Hypothalamus (tissue), 51 donors: ENCODE measurements at places on chromosomes 2 and 18.

DNA sequence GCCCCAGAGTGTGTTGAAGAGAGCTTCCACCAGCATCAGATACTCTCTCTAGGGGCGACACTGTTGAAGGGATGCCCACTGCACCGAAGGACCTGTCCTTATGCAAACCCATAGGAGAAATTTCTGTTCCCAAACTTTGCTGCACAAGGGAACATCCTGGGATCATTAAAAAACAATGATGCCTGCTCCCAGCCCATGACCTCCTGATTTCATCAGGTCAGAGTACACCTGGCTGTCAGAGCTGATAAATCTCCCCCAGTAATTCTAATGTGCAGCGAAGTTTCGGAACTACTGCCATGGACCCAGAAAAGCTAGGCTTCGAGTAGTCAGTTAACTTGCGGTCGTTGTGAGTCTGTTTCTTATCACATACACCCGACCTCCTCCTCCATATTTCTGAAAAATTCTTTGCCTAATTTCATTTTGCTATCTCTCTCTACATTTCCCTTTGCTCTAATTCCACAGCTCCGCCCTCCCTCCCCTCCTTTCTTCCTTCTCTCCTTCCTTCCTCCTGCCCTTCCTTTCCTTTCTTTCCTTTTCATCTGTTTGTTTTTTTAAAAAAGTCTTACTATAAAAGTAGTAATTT lies 18.8 kb downstream of the FAM124B start:
- no peak for DNase-seq

DNA sequence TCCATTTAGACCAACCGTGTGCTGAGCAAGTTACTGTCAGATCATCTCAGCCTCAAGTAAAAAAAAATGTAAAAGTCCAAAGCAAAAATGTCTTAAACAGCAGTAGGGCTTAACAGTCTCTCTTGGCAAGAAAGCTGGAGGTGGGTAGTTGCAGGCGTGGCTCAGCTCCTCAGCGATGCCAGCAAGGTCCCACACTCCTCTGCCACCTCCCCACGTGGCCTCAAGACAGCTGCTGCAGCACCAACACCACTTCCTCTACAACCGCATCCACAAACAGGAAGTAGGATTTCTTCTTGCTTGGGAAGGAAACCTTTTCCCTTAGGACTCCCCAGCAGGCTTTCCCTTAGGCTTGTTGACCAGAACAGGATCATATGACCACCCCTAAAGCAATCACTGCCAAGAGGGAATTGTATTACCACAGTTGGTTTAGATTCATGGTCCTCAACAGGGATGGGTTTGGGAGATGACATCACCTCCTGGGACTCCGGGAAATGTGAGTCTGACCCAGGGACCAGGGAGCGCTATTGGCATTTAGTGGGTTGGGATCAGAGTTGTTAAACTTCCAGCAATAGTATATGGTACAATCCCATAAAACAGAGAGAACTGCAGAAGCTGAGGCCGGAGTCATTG lies 97.1 kb downstream of the MAPK4 start:
- DNase-seq, result no peak

DNA sequence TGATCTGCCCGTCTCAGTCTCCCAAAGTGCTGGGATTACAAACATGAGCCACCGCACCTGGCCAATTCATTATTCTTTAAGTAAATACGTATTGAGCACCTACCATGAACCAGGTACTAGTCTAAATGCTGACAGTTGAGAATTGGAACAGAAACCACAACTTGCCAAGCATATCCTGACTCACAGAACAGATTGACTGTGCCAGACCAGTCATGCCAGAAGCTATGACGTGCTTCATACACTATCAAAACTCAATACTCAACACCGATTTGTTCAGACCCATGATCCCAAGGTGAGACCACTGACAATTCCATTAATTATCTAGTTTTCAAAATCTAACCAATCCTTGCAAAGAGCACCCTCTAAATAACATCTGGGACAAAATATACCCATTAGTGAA lies 148.6 kb downstream of the B3GNT2 start:
- no peak for DNase-seq

GRCh38 chr2:227383686-227384085 lies 4.1 kb downstream of the SCYGR1 start:
- DNase-seq, result no peak

DNA sequence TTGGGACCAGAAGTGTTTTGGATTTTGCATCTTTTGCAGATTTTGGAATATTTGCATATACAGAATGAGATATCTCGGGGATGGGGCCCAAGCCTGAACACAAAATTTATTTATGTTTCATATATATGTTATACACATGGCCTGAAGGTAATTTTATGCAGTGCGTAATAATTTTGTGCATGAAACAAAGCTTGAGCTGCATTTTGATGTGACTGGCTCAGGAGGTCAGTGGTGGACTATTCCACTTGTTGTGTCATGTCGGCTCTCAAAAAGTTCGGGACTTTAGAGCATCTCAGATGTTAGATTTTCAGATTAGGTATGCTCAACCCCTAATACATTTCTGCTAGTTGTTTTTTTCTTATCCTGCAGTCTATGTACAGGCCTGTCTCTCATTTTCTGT lies 145.4 kb downstream of the FAM210A start:
- no peak for DNase-seq

GRCh38 chr2:207505728-207506127 lies 24.0 kb upstream of the CREB1 start:
- no peak for DNase-seq

DNA sequence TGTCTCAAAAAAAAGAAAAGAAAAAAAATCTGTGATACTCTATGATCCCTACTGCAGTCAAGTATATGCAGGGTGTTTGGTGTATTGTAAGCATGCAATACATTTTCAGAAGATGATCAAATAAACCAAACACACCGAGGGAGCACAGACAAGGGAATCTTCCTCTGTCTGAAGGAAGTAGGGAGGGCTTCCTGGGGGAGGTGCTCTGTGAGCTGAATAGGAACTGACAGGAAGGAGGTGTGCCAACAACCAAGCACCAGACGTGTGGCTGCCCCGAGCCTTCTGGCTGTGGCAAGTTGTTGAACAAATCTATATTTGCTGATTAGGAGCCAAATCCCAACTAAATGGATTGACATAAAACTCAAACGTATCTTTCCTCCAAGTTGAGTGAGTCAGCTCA lies 14.6 kb downstream of the THNSL2 start:
- no peak for DNase-seq

GRCh38 chr18:58536202-58536516 lies 92.7 kb downstream of the ALPK2 start:
- DNase-seq, result no peak

- DNase-seq, result no peak
These were observed 1.8 kb upstream of the ARID5A start for GRCh38 chr2:96534701-96535181.

DNA sequence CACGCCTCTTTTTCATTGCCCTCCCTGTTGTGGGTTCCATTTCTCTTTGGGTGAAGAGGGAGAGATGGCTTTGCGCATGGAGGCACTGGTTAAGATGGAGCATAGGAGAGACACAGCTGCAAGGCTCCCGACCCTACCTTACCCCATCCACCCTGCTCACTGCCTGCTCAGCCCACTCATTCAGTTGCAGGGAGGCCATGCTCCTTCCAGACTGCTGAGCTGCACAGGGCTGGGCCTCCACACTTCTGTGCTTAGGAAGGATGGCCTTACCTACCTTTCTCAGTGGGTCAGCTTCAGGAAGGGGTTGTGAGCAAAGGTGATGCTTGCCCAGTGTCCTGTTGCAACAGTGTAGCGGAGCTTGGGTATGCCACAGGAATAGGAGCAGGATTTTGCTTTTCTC lies 127.8 kb downstream of the CTIF start:
- DNase-seq, result no peak

DNA sequence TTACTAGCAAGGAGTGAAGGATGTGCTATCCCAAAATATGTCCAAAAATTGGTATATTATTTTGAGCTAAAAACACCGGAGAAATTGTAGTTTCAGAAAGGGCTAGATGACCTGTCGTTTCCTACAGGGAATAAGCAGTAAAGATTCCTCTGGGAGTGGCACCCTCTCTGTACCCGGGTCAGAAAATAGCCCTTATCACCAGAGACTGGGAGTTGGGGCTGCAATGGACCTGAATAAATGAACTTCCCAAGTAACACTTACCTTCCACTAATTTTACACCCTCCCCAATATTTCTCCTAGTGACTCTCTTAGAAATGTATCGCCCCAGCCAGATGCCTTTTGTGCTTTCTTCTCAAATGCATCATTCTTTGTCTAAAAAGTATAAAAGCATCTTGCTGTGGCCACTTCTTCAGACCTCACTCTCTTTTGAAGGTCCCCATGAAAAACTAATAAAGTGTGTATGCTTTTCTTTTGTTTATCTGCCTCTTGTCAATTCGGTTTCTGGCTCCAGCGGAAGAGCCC lies 734 bp upstream of the RMC1 start:
- DNase-seq, result no peak

DNA sequence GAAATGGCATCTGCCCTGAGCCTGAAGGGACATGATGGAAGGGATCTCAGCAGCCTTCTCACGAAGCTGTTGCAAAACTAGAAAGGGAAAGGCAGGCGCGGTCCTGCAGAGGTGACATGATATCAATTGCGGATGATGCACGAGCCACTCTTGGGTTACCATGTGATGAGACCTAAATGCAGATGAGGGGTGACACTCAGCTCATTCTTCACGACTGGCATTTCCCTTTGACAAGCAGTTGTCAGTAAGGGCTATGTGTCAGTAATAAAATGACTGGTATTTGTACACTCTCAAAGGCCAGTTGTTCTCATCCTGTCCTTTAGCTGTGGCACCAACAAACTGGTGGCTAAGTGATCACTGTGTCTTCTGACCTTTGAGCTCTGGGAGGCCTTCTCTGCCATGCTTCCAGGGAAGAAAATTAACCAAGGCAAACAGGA lies 273.6 kb downstream of the ETAA1 start:
- no peak for DNase-seq

DNA sequence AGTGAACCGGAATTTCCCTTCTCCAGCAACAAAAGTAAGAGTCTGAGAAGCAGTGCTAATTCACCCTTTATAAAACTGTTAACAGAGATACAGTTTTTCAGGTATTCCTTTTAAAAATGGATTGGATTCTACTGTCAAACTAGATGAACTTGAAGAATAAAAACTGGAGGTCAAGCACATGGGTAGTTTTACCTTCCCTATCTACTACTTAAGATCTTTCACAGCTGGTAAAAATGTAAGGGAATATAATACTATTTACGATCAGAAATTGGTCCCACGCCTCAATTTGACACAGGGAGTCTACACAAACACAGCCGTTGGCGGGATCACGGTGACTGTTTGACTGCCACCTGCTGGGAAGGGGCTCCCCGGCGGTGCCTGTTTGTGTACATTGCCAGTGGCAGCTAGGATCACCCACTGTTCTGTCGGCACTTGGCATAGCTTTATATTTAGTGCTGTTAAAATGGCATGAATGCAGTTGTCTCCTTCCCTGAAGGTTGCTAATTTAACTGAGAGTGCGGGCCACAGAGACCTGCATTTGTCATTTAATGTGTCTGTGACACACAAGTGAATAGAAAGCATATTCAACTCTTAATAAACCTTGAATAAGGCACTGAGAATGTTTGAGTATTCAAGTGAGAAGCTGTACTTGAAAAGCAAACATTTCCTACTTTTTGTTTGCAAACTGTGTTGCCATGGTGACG lies 59.5 kb downstream of the ABCG8 start:
- DNase-seq, result peak; percentile 12

GRCh38 chr2:170076189-170076588 lies 101.8 kb upstream of the MYO3B start:
- no peak for DNase-seq

DNA sequence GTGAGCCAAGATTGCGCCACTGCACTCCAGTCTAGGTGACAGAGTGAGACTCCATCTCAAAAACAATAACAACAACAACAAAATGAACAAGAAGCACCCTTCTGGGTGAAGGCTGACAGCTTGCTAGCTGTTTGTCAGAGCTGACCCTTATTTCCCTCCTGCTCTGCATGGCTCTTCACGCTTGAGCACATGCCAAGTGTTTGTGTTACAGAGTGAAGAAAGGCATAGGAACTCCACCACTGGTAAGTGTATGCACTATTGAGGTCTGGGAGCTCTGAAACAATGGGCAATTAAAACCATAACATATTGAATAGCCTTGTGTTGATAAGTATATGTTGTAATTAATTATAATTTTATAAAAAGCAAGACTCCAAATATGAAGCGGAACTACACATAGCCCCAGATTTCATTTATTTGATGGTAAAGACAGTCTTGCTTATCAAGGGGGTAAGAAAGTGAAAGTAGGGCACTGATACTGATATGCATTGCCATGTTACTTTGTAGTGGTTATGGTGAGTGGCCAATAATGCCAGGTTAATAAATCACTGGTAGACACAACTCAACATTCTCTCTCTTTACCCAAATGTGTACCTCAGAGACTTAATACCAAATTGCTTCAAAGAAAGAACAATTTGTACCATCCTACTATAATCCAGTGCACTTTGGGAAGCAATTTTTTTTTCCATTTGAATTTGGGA lies 163.4 kb downstream of the VWC2L start:
- DNase-seq, result no peak

- no peak for DNase-seq
These were observed 161.8 kb downstream of the HDAC4 start for GRCh38 chr2:239238839-239239606.

DNA sequence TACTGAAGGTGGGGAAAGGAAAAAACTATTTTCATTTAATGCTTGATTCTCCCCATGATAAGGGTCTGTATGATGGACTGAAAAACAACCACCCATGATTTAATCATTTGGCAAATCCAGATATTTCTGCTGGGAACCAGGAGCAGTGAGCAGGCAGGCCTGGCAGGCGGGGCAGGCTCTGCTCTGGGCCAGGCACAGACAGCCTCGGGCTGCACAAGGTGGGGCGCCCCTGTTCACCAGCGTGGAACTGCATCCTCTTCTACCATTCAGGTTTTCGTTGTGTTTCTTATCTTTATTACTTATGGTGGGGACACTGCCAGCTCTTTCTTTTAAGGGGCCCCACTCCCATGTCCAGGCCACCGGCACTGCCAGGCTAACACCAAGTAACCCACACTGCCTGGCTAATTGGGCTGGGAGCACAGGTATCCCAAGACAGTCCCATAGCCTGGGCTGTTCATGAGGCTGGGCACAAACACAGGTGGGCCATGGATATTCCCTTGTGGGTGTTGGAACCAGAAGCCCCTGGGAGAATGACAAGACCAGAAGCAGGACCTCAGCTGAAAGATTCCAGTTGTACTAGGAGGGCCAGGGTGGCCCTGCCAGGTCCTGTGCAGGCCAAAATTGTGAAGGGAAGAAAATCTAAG lies 57.1 kb upstream of the RALBP1 start:
- DNase-seq, result no peak

GRCh38 chr2:46260305-46260704 lies 36.9 kb upstream of the EPAS1 start:
- no peak for DNase-seq

DNA sequence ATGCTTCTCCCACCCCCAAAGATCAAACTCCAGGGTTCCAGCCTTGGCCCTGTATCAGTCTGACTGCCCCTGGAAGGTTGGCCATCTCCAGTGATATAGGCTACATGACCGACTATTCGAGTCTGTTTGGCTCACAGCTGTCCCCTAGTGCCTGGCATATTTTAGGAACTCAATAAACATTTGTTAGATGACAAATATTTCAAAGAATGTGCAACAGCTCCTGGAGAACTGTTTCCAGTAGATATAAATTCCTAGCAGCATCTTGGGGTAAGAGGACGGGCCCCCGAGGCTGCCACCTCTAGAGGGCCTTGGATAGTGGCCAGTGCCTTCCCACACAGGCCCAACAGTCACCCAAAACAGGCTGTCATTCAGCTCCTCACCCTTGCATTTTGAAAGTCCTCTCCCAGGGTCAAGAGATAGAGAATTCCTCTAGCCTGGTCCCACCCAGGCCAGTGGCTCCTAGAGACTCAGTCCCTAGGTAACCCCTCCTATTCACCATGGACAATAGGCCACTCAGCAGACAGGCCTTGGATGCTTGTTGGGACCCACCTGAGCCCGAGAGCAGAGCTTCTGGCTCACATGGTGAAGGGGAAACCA lies 45.1 kb upstream of the ATP6V1B1 start:
- no peak for DNase-seq
